Astrocyte (in vitro differentiated cells and primary cell): ENCODE measurements at places on chromosomes 3 and 15.

DNA sequence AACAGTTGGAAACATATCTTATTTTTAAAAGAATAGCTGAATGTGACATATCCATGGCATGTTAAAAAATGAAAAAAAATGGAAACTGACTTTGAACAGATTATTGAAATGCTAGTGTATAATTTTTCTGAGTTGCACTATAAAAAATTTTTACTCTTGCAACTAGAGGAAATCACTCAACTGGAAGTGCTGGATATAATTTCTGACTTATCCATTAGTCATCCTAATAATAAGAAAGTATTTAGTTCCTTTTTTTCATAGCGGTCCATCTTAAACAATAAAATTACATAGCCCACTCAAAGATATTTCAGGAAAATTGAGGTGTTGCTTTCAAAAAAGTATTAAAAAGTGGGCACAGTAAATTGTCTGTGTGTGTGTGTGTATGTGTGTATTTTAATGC, 80.7 kb downstream of the MBNL1 start:
- DNase-seq, result peak; percentile 33

GRCh38 chr3:108407886-108408285, 102.5 kb downstream of the MYH15 start:
- DNase-seq, result no peak

- no peak for DNase-seq
Measured at GRCh38 chr3:133915685-133916658, 20.3 kb upstream of the RAB6B start.

DNA sequence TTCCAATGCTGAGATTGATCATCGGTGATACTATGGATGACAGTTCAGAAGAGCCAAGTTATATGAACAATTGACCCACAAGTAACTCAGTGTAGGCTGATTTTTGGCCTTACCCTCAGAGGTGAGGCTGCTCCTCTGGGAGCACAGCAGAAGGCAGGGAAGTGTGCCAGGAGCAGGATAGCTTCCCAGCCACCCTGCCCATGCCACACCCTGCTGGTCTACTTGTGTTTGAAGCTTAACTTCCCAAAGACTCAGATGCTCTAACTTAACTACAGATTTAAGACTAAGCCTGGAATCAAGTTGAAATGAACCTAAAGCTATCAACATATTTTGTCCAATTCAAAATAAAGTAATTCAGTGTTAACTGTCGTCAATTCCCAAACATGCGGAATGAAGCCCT, 77.5 kb downstream of the BOC start:
- no peak for DNase-seq

DNA sequence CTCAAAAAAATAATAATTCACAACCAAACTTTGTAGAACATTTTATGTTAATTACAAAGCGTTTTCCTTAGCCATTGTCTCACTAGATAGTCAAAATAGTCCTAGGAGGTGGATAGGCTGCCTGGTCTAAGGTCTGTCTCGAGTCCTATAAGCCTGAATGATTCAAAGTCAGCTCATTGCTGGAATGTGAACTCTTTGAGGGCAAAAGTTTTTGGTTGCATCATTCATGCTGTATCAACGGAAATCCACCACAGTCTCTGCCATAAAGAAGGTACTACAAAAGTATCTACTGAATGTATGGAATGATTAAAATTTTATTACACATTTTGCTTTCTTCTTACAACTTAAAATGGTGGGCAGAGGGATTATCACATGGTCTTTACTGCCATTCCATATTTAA, 387.3 kb upstream of the RARB start:
- DNase-seq, result peak; percentile 31

- DNase-seq, result peak; percentile 99
Measured at GRCh38 chr15:50137330-50137761, 18.3 kb upstream of the ATP8B4 start.

DNA sequence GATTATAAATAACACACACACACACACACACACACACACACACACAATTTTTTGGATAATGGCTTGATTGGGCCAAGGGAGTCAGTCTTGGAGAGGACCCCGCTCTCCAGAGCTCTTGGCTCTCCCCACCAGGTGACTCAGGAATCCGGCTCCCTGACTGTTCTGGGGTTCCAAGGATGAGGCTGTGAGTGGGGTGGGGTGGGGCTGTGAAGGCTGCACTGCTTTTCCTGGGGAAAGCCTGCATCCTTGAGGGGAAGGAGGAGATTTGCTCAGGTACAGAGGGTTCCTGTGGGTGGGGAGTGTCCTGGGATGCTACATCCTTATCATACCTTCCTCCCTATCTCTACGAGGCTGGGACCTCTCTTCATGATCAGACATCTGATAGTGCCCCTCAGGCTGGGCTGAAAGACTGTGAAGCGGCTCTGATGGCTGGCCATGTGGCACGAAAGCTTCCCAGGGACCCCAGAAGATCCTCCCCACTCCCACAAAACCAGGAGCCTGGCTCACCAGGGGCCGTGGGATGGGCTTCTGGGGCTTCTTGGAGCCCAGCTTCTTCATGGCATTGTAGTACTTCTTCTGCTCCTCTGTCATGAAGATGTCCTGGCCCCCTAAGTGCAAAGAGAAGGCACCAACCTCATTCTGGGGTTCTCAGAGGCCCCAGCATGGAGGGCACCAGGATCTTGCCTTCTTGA, 59.2 kb downstream of the EXOG start:
- no peak for DNase-seq

DNA sequence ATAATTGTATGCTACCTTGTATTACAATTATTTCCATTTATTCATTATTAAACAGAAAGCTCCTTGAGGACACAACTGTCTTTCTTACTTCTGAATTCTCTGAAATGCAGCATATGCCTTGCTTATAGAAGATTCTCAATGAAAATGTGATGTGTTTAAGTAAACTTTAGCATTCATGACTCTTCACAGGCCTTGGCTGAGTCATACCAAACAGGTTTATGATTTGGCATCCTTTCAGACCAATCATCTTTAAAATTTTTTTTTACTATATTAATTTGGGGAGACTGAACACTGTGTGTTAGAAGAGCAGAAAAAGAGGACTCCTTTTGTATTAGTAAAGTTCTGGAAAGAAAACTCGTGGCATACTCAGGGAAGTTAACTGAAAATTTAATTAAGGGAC, 6.4 kb upstream of the GALK2 start:
- no peak for DNase-seq

DNA sequence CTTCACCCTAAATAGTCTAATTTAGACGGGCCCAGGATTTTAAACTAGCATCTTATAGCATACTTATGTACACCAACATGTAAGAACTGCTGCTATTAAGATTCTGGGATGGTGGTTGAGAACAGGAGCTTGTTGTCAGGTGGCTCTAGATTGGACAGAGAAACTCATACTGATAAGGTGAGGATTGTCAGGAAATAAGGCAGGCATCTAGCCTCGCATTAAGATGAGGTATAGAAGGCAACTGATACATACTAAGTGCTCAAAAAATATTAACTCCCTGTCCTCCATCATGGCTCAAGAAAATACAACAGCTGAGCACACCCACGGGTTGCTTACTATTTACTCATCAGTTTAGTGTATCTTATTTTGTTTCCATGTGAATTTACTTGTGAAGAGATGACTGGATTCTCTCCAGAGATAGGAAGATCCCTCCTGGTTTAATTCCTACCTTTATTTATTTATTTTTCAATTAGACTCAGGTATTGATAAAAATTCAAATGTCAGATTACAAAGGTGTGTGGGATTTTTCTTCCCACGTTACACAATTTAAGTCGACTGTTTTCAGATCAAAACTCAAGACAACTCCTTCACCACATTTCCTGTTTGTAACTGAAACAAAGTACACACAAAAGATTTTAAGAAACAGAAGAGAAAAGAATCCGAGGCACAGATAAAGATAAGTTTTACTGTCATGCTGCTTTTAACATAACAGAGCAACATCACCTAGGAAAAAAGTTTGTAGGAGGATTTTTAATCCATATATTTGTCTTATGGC, at the start of gene TRAT1:
Gene TRAT1, plus strand, starts transcription at position 664 of the 775 bp plus-strand sequence. CDS start 142 bp downstream, outside the sequence.
- DNase-seq, result no peak
